ENCODE measurements at places on chromosomes 11 and 22. TPM values are rescaled to one million over a fixed set of nuclear protein-coding genes. Genes with fewer than 3 reads are reported as not detected.

Gene SPTBN2
- total RNA-seq = 130 TPM

Gene GPR83
- total RNA-seq = 0.07 TPM

Gene OR8G5
- not detected for total RNA-seq

Gene SIPA1
- 19.1 TPM for total RNA-seq

Gene DEUP1
- total RNA-seq = under 0.01 TPM

All from nasal cavity respiratory epithelium epithelial cell of viscerocranial mucosa (primary cell).